ENCODE measurements at places on chromosomes 1 and 21. TPM values are rescaled to one million over a fixed set of nuclear protein-coding genes. Genes with fewer than 3 reads are reported as not detected.

MIA3 gene
- total RNA-seq = 69.3 TPM

SLC37A1 gene
- 25.5 TPM for total RNA-seq

PTPN7 gene
- 6.9 TPM for total RNA-seq

GRCh38 chr1:46485564-46486431, 3.8 kb upstream of the DMBX1 start:
- no peaks in the 10 kb centered on the region for H3K4me1 ChIP-seq
- H3K4me3 ChIP-seq = no peak overlapping the region
- H3K27ac ChIP-seq = no peak overlapping the region
- DNase-seq = no peak

DNA sequence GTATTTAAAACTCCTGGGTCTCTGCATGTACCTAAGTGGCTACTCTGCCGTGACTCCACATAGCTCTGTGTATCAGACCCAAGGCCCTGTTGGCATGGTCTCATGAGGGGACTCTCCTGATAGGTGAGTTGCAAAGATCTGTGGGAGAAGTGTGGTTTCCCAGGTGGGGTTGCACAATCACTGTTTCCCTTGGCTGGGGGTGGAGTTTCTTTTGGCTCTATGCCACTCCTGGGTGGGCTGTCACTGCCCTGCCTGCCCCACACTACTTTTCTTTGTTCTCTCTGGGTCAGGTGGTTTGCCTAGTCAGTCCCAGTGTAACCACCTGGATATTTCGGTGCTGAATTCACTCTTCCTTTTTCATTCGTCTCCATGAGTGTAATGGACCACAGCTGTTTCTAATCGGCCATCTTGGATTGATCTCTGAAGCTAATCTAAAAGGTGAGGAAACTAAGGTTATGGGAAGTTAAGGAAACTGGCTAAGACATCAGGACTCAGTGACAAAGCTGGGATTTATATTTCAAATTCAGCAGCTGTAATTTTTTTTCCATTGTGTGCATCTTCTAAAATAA, 97.1 kb upstream of the CACYBP start:
- H3K27ac ChIP-seq = no peak overlapping the region
- H3K4me1 ChIP-seq = no peaks in the 10 kb centered on the region
- H3K27me3 ChIP-seq = no peaks in the 10 kb centered on the region
- peaks cover 6% of the 10 kb centered on the region for H3K36me3 ChIP-seq
- no peak for DNase-seq
- no peak overlapping the region for H3K4me3 ChIP-seq

DNA sequence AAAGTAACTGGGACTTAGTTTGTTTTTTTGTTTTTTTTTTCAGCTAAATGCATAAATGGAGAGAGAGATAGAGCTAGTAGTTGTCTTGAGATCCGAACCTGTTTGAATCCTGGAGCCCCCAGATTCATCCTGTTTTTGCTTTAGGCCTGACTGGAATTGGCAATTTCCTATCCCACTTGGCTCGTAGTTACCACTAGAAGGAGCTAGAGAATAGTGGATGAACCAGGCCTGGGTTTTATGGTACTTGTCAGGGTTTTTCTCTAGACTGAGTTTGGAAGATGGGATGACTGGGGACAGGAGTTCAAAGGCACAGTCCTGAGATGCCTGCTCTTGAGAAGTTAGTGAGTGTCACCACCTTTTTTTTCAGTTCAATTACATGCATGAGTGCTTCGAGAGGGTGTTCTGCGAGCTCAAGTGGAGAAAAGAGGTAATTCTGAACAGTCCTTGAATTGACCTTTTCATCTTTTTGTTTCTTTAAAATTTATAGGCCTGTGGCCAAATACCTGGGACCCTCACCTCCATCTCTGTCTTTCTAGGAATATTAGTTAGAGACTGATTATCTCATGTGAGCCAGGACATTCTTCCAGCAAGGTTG, 23.4 kb downstream of the CELF3 start:
- H3K27ac ChIP-seq = no peak overlapping the region
- DNase-seq = no peak
- no peaks in the 10 kb centered on the region for H3K27me3 ChIP-seq
- no peaks in the 10 kb centered on the region for H3K4me1 ChIP-seq
- H3K4me3 ChIP-seq = no peak overlapping the region
- H3K36me3 ChIP-seq = peaks cover 29% of the 10 kb centered on the region

GRCh38 chr1:15826810-15827507, 19.5 kb upstream of the UQCRHL start:
- no peak for DNase-seq
- H3K4me1 ChIP-seq = peaks cover 4% of the 10 kb centered on the region
- H3K4me3 ChIP-seq = no peak overlapping the region
- no peak overlapping the region for H3K27ac ChIP-seq

DNA sequence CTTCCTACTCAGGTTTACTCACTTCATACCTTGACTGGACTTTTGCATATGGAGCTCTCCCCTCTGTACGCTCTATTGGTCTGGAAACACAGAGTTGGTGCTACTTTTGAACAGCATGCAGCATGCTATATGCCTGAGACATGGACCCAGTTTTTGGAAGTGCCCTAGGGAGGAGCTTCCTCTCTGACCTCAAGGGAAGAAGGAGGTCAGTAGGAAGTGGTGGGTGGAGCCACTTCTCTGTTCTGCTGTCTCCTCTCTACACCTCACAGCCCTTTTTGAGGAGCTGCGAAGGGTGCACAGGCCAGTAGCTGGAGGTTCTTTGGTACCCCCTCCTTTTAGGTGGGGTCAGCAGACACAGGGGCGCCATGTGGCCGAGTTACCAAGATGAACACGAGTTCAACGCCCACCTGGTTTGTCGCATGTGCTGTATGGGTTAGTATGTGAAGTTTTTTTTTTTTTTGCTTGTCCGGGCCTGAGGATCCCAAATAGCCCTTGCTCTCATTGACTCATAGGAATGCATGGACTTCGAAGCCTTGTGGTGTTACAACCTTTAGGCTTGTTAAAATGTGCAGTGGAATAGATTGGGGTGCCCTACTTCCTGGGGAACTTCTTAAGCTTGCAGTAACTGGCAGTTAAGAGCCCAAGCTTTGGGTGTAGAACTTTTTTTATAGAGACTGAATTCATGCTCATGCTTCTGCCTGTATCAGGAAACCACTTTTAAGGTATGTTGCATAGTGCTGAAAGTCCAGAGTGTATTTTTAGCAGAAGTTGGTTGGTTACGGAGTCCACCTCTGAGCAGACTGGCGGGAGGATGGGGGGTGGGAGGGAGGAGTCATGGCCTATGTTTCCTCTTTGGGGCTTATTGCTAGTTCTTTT, 10.7 kb downstream of the MACF1 start:
- H3K36me3 ChIP-seq = no peaks in the 10 kb centered on the region
- H3K27me3 ChIP-seq = no peaks in the 10 kb centered on the region
- no peak overlapping the region for H3K4me3 ChIP-seq
- peak overlapping the region; percentile 79 for H3K27ac ChIP-seq
- no peak for DNase-seq

- H3K4me1 ChIP-seq = peaks cover 2% of the 10 kb centered on the region
- DNase-seq = no peak
- no peaks in the 10 kb centered on the region for H3K27me3 ChIP-seq
- H3K27ac ChIP-seq = no peak overlapping the region
Observed at GRCh38 chr21:44503901-44504399, 36.0 kb downstream of the KRTAP10-1 start.

GRCh38 chr1:33903210-33903589, 39.3 kb downstream of the HMGB4 start:
- no peak overlapping the region for H3K27ac ChIP-seq
- no peaks in the 10 kb centered on the region for H3K27me3 ChIP-seq
- H3K36me3 ChIP-seq = no peaks in the 10 kb centered on the region
- no peak for DNase-seq

Measured in lung (tissue), 17 donors.